ENCODE measurements at places on chromosomes 12 and 14. TPM values are rescaled to one million over a fixed set of nuclear protein-coding genes. Genes with fewer than 3 reads are reported as not detected.

DNA sequence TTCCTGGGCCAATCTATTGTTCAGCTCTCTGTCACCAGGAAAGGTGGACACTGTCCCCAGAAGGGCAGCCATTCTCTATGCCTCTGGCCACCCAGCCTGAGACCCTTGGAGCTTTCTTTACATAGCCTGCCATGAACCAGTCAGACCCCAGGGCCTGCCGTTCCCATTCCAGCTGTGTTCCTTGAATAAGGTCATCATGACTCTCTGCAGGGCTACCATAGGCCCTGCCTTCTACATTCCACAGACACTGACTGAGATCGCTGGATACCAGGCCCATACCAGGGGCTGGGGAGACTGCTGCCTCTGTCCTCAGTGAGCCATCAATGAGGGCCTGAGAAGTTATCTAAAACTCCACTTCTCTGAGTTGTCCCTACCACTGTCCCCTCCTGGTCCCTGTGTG, 75.5 kb downstream of the SYNE3 start:
- DNase-seq = no peak

Gene SLC7A8
- total RNA-seq = 6.4 TPM

Gene NFE2
- 0.74 TPM for total RNA-seq

Gene TRIAP1
- 15.8 TPM for total RNA-seq

Gene IL22
- not detected for total RNA-seq

Gene SERPINA9
- not detected for total RNA-seq

Gene ENDOU
- 0.30 TPM for total RNA-seq

GRCh38 chr12:40146800-40147797, 41.2 kb upstream of the SLC2A13 start:
- no peak for DNase-seq

- DNase-seq = no peak
Measured at GRCh38 chr12:90268574-90268973, 559.9 kb upstream of the ATP2B1 start.

- no peak for DNase-seq
Measured at GRCh38 chr12:91695964-91696363, 449.7 kb downstream of the BTG1 start.

DNA sequence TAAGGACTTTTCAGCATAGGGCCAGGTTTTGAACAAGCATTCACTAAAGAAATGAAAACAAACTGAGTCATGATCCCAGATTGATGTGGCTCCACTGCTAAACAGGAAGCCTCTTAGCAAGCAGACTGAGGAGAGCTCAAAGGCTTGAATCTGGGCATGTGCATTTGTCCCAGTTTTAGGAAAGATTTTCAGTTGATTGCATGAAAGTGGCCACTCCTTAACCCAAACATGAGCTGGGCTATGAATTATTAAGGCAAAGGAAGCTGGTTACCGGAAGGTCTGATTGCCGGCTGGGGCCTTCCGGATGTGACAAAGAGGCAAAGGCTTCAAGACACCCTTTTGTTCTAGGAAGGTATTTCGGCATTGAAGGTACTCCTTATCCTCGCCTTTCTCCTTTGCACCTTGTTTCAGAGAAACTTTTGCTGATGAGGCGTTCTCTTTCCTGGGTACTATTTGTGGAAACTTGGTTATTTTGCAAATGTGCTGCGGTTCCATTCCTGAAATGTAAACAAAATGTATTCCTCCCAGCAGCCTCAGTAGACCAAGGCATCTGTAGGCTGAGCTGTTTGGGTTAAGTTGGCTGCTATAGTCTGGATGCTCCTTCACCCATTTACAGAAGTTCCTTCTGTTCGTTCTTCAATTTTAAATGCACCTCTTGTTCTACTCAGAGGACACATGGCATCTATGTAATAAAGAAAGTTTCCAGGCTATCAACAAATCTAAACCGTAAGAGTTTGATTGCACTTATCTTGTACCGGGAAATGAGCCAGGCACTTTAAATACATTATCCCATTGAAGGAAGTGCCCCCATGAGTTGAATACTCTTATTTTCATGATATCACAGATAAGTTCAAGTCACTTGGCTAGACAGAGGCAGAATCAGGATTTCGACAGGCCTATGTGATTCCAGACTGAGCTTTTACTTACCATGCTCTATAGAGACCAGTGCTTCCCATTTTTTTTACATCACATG, 115.6 kb upstream of the METAP2 start:
- no peak for DNase-seq

DNA sequence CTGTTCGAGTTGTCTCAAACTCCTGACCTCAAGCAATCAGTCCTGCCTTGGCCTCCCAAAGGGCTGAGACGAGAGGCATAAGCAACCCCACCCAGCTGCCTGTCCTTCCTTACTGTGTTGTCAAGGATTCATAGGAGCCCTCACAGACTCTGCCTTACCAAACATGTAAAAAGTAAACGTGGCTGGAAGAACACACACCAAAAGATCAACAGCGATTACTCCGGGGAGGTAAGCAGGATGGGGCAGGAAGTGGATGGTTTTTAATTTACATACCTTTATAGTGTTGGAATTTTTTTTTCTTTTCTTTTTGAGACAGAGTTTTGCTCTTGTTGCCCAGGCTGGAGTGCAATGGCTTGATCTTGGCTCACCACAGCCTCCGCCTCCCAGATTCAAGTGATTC, 61.5 kb upstream of the EGLN3 start:
- DNase-seq = no peak

GRCh38 chr14:56085471-56085870, 32.7 kb upstream of the PELI2 start:
- no peak for DNase-seq

- peak; percentile 61 for DNase-seq
Measured at GRCh38 chr14:104224506-104225277, 86.3 kb downstream of the KIF26A start.

GRCh38 chr12:114275086-114275485, 130.9 kb downstream of the TBX5 start:
- DNase-seq = no peak

- DNase-seq = no peak
Measured at GRCh38 chr14:31843361-31844091, 233.6 kb upstream of the ARHGAP5 start.

DNA sequence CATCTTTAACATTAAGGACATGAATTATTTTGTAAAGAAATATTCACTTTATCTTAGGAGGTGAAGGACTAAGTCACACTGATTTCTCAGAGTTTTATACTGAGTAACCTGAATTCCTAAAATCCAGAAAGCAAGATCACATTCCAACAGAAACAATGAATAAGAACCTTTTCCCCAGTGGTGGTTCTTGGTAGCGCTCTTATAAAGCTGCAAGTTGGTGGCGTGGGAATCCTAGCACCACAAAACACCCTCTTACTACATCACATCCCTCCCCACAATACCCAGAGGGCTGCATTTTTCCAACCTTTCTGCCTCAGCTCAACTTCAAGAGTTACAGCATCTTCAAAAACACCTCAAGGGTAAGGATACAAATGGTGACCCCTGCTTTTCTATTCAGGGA, 44.0 kb upstream of the SMUG1 start:
- DNase-seq = no peak

- DNase-seq = no peak
Measured at GRCh38 chr14:34649344-34649743, 19.4 kb upstream of the SNX6 start.

Gene OR5AU1
- total RNA-seq = not detected

GRCh38 chr14:25250516-25250915, 200.6 kb upstream of the STXBP6 start:
- DNase-seq = no peak

Gene SOAT2
- total RNA-seq = 0.12 TPM

Gene WNT1
- not detected for total RNA-seq

Gene VDR
- 0.20 TPM for total RNA-seq

Gene PSMC1
- total RNA-seq = 122 TPM

- DNase-seq = no peak
Measured at GRCh38 chr14:76929927-76930326, 98.6 kb downstream of the IRF2BPL start.

- no peak for DNase-seq
Measured at GRCh38 chr12:83954956-83955601, 957.5 kb downstream of the SLC6A15 start.

DNA sequence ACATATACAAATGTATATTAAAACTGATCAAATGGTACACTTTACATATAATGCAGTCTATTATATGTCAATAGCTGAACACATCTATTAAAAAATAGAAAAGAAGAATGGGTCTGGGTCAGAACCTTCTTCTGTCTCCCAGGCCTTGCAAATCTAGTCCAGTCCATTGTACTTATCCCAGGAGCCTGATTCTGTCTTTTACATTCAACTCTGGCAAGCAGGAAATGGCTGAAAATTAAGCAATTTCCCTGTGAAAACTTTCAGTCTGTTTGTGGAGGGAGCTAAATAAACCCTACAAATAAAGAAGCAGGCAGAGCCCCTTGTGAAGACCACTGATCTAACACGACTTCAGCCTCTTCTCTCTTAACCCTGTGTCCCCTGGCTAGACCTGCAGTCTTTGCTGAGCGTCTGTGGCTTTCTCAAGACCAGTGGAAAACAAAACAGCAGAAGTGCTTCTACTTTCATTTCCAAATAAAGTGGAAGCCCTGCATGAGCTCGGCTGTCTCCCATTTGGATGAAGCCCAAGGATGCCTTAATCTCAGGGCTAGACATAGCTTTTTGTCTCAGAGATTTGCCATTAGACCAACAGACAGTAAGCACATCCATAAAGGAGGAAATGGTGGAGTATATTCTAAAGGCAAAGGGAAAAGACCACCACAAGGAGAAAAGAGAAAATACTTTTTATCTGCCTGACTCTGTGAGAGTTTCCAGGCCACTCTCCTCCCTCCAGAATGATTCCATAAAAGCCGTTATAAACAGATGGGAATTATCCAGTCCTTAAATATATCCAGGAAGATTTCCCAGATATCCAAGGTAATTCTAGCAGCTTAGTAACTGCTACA, 48.2 kb downstream of the CRACR2A start:
- no peak for DNase-seq

Gene PPP2R3C
- total RNA-seq = 24.7 TPM

DNA sequence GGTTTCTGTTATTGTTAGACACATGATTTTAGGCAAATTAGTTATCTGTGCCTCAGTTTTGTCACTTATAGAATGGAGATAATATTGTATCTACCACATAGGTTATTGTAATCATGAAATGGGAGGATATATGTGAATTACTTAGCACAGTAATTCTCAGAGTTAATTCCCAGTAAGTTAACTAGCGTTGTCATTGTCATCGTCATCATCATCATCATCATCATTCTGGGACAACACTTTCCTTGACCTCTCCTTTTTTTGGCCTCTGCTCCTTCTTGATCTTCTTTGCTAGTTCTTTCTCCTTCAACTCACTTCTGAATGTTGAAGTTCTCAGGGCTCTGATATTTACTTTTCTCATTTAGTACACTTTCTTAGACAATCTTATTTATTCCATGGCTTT, 13.8 kb downstream of the MSRB3 start:
- DNase-seq = no peak

Gene PTPRB
- total RNA-seq = 34.4 TPM

DNA sequence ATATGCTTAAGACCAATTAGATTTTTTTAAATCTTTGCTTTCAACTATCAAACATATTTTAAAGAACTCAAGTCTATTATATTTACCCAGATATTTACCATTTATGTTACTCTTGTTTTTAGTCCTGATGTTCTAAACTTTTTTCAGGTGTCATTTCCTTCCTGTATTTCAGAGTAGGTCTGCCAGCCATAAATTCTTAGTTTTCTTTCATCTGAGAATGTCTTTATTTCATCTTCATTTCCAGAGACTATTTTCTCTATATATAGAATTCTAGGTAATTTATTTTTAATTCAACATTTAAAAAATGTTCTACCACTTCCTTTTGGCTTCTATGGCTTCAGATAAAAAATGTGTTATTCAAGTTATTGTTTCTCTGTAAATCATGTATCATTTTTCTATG, 218.2 kb upstream of the AMIGO2 start:
- DNase-seq = no peak

Gene NID2
- total RNA-seq = 41.3 TPM

- DNase-seq = no peak
Measured at GRCh38 chr12:68479261-68479895, 131.3 kb upstream of the RAP1B start.

GRCh38 chr14:24337144-24337823, 2.4 kb upstream of the ADCY4 start:
- no peak for DNase-seq

Gene CREBL2
- 16.9 TPM for total RNA-seq

Gene KRT79
- not detected for total RNA-seq

DNA sequence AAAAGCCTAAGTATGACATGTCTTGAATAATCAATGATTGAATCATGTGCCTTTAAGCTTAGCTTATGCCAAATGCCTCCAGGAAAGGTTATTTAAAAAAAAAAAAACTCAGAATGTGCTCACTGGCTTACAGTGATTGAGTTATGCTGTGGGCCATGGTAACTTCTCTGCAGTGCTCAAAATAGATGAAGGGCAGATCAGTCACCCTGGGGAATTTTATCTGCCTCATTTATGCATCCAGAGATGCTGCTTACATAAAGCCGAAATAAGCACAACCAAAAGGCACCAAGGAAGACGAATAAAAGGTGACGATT, 118.7 kb upstream of the MDM1 start:
- no peak for DNase-seq

GRCh38 chr12:122835750-122836026, 431 bp downstream of the HIP1R start:
- DNase-seq = peak; percentile 51

Gene CCDC38
- total RNA-seq = 0.15 TPM

- DNase-seq = no peak
Measured at GRCh38 chr14:61260939-61261776, 20.0 kb downstream of the TMEM30B start.

- DNase-seq = no peak
Measured at GRCh38 chr12:25617991-25618390, 64.9 kb upstream of the LMNTD1 start.
